ENCODE measurements at places on chromosomes 7 and 10.

- no peak for DNase-seq
Measured at GRCh38 chr7:113790025-113790424, 128.8 kb downstream of the PPP1R3A start.

DNA sequence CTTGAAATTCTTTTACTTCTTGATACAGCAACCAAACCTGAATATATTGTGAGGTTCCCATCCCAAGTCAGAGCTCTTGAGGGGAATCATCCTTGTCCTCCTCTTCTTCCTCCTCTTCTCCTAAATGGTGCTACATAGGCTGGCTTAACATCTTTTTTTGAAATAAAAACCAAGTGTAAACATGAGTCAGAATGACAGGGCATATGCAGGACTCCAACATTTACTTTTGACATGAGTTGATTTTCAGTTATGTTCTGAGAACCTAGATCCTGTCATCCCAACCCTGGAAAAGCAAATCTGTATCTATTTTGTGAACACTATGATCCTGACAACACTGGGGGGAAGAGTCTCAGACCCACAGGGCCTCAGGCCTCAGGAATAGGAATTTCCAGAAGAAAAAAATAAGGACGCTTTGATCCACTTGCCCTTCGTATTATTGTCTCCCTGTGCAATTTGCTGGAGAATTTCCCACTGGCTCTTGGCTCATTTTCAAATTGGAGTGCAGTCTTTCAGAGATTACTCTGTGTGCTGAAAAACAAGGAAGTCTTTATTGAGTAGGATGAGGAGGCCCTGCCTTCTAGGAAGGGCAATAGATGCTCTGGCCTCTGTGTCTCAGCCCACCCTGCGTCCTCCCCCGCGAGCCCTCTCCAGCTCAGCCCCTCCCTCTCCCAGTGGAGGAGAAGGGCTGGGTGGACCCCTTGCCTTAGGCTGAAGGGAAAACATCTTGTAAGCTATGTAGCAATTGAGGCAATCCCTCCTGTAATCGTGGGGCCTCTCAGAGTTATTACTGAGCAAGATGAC lies 121.6 kb downstream of the CREB5 start:
- DNase-seq, result no peak

GRCh38 chr10:12455766-12456165 lies 106.4 kb downstream of the CAMK1D start:
- DNase-seq, result no peak

GRCh38 chr7:4856336-4857057 lies 5.3 kb downstream of the PAPOLB start:
- DNase-seq, result no peak

DNA sequence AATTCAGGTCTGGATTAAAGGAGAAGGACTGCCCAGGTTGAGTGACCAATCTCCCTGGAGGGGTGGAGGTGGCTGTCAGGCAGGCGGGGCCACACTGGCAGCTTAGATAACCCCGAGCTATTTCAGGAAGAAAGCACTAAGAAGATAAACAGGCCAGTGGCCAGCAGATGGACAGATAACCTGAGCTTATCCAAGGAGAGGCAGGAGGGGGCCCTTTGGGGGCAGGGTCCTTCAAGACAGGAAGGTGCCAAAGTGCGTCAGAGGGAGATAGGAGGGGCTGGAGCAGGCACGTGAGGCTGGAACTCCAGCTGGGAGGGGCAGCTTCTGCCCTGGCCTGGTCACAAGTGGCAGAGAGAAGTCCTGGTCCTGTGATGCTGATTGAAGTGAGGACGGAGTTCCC lies 29.8 kb upstream of the PODXL start:
- DNase-seq, result no peak

DNA sequence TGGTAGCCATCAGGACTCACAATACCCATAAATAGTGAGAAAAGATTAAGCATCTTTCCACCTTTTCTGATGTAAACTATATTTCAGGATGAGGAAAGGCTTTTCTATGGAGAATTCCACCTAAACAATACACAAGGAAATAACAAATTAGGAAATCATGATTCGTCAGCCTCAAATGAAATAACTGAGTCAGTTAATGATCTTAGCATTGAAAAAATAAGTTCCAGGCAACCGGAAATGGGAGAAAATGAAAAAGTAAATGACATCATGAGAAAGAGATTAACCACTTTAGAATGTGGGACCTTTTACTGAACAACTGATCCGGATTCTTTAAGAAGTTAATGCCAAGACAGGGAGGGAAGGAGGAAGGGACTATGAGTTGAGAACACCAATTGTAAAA lies 742.3 kb downstream of the TNS3 start:
- DNase-seq, result no peak

DNA sequence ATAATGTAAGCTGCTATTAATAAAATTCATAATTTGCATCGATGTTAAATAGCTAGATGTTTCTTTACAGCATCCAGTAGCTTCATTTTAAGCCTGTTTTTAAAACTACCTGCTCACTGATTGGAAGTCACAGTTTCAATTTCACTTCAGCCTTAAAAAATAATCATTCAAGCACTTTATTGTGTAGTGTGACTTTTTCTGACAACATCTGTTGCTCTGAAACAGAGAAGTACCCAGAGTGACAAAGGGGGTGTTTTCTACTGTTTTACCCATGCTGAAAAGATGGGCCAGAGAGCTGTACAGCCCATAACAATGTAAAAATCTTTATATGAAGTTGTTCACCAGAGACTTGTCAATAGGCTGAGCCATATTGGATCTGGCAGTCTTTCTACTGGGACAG lies 437.2 kb downstream of the MDFIC start:
- DNase-seq, result no peak

GRCh38 chr7:43636093-43636492 lies 53.2 kb downstream of the STK17A start:
- peak; percentile 74 for DNase-seq

- no peak for DNase-seq
Measured at GRCh38 chr7:151406051-151406875, 3.6 kb downstream of the WDR86 start.

DNA sequence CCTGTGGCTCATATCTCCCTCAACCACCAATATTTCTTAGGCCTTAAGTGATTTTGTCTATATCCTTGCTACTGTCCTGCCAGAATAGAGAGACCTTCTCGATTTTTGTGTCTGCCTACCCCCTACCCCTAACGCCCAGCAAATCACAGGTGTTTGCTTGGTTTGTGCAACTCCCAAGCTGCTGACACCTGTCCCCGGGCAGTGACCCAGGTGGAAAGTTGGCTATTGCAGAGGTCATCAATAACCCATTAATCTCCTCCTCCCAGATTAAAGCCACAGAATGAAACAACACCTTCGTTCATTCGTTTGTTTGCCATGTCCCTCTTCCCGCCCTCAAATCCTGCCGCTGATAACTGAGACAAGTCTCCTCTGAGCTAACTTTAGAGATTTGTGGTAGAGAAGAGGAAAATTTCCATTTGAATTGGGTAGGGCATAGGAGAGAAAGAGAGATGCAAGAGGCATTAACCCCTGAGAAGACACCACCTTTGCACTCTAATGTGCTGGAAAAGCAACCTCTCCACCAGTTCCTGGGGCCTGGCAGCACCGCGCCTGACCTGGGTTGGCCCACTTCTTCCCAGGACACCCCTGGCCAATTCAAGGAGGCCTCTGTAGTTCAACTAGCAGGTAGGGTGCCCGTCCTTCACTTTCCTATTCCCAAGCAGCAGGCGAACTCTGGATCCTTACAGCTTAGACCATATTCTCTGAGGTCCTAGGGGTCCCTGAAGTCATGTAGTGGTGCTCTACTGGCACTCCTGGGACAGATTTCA lies 3.0 kb downstream of the NEUROG3 start:
- no peak for DNase-seq

- no peak for DNase-seq
Measured at GRCh38 chr7:116953372-116953905, at the start of gene ST7. TSS of gene ST7 (plus strand) at chr7:116953501. CDS start at chr7:116953541, 40 bp downstream.

- DNase-seq, result no peak
Measured at GRCh38 chr7:130960208-130960988, 226.4 kb upstream of the KLF14 start.

DNA sequence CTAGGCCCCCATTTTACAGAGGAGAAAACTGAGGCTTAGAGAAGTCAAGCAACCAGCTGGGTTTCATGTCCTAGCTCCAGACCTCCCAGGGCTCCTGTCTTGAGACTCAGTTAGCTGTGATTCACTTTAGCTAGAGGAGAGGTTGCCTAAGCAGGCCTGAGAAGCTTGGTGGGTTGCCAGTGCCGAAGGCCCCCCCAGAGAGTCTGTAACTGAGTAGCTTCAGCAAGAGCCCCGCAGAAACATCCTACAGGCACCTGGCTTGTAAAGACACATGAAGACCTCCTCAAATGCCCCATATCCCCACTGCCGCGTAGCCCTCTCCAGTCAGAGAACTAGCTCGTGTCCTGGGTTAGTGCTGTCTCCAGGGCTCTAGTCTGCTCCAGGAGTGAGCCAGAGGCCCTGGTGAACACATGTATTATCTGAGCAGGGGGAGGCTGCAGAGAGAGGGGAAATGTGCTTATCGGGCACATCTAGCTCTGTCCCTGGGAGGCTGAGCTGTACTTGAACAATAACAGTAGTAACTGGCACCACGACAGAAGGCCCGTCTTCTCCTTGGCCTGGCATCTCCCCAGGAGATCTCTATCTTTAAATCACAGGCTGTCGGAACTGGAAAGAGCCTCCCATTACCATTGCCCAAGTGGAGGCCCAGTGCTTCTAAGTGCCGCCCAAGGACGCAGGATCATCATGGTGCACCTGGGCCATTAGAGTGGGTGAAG lies 28.9 kb downstream of the UNC5B start:
- no peak for DNase-seq

GRCh38 chr10:51048792-51049191 lies 25.5 kb upstream of the PRKG1 start:
- DNase-seq, result no peak

DNA sequence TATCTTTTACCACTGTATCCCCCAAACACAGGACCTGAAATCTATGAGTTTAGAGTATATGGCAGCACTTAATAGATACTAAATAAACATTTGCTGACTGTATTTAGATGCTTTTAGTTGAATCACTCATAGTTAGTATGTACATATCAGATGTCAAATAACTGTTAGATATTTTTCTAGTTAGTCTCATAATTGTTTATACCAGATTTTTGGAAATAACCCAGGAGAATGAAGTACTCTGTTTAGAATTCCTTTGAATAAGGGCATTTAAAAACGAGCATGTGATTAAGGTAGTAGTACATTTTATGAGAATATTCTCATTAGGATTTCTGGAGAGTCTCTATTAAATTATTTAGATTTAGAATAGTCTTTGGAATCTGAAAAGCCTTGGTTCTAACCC lies 22.3 kb upstream of the ZEB1 start:
- no peak for DNase-seq

DNA sequence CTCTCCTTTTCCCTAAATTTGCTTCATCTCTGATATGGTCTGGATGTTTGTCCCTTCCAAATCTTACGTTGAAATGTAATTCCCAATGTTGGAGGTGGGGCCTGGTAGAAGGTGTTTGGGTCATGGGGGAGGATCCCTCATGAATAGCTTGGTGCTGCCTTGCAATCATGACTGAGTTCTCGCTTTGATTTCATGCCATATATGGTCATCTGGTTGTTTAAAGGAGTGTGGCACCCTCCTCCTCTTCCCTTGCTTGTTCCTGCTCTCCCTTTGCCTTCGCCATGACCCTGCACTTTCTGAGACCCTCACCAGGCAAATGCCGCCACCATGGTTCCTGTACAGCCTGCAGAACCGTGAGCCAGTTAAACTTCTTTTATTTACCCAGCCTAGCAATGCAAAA lies 14.5 kb downstream of the NOBOX start:
- DNase-seq, result no peak
